DND-41 (cell line): ENCODE measurements at places on chromosomes 3 and 15.

DNA sequence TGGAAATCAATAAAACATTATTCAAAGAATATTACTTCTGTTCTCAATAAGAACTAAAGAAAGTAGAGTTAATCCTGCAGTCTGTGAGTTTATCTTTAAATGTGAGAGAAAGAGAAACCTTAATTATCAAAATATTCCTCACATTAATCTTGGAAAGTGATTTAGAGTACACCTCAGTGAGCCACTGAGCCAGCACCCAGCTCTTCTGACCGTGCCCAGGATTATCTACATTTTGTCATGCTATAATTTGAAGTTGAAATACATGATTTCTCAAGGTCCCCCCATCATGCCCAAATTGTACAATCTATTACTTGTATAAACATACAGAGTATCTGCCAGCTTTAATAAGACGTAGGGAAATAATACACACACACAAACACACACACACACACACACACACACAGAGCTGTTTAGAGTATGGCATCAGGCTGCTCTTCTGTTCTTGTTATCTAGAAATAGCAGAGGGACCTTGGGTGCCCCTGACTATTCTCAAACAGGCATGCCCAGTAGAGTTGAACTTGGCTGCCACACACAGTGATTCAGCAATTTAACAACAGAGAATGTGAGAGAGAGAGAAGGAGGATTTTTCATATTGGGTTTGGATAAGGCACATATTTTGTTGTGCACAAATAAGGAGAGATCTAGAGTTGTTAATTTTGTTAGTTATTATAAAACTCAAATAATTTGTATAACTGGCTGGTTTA, 74.4 kb downstream of the P2RY1 start:
- no peak for DNase-seq

- no peak for DNase-seq
Measured at GRCh38 chr3:51953445-51953844, 1.7 kb upstream of the GPR62 start.

DNA sequence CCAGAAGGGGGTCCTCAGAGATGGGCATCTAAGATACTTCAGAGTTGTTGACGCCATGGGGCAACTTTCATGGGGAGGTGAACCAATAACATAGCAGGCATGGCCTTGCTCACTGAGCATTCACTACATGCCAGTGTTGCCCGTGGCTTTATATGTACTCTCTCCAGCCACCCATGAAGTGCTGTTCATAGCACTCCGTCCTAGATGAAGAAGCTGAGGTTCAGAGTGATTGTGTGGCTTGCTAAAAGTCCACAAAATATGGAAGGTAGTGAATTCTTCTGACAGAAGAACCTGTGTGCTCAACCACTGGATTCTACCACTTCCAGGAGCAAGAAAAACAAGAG, 9.8 kb upstream of the SEMA4B start:
- no peak for DNase-seq

GRCh38 chr3:68876112-68876713, 56.1 kb downstream of the TAFA4 start:
- DNase-seq = peak; percentile 45

DNA sequence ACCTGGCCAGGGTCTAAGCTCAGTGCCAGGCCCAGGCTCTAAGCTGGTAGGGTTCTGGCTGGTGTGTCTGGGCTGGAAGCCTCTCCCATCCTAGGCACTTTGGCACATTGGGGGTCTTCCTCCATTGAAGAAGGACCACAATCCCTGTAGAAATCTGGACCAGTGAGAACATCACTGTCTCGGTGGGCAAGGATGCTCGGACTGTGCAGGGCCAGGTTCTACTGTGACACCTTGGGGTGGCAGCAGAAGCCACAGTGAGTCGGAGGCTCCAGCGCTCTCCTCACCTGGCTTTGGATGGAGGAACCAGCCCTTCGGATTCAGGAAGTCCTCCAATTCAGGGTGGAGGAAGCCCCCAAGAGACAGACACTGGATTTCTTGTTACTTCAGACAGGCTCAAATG, 17.5 kb upstream of the HCN4 start:
- DNase-seq = no peak

- peak; percentile 48 for DNase-seq
Measured at GRCh38 chr15:75732809-75733451, 20.3 kb upstream of the CSPG4 start.
